CD4-positive, alpha-beta T cell treated with Interleukin-10 for 1 hour (primary cell): ENCODE measurements at places on chromosomes 7 and 10.

- no peak for DNase-seq
Observed at GRCh38 chr10:52455098-52455497, 141.0 kb downstream of the DKK1 start.

DNA sequence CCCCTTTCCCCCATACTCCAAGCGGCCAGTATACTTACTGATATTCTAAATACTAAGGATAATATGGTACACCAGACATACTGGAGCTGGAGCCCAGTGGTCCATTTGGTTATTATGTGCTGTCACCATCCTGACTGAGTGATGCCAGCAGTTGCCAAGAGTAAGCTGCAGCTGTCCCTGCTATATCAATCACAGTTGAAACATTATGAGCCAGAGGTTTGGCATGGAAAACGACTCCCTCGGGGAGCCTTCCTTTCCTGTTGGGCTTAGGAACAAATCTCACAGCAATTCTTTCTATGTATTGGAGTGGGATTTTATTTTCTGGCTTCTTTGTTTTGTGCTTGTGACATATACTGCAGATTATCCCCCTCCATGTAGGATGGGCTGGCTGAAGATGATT is 32.6 kb downstream of the STRIP2 start:
- DNase-seq, result no peak

DNA sequence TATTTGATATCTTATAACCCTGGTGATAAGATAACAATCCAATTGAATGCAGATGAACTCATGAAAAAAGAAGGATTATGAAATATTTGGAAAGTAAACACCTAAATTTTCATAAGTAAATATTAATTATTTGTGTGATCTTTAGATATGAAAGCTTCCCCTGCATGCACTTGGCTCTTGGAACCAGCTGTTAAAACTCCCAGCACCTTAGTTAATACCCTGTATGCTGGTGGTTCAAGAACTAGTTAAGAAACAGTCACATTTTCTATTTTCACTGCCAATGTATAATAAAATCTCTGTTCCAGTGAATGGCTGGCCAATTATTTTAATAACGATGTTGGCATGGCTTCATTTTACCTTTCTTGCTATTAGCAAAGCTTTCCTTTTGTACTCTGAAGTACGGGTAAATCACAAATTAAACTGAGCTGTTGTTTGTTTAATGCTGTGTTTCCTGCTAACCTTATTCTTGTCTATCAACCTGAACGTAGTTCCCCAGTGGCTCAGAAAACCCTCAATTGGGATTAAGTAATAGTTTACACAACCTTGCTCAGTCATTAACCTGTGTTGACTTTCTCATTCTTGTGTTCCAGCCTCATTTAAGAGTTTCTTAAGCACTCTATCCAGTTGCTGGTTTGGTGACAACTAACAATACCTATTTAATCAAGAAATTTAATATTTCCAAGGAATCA is 38.9 kb downstream of the MET start:
- DNase-seq, result no peak

DNA sequence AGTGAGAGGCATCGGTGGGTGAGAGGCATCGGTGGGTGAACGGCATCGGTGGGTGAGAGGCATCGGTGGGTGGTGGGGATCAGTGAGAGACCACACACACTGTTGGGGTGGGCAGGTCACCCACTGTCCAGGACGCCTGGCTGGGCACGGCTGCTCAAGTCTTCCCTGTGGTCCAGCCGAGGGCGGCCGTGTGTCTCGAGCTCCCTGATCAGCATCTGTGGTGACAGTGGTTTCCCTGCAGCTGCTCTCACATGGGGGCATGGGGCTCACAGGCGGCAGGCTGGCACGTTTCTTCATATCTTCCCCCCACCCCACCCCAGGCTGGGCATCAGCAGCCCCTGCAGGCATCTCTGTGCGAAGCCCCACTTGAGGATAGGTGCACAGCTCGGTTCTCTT is 78.2 kb downstream of the NKX6-2 start:
- DNase-seq, result no peak

- DNase-seq, result no peak
Observed at GRCh38 chr10:75530299-75530698, 98.9 kb downstream of the LRMDA start.

GRCh38 chr7:66776800-66777442 is 36.4 kb downstream of the RABGEF1 start:
- DNase-seq, result no peak

GRCh38 chr10:34727595-34728033 is 87.5 kb downstream of the PARD3 start:
- no peak for DNase-seq

- no peak for DNase-seq
Observed at GRCh38 chr10:58651040-58651439, 138.4 kb downstream of the BICC1 start.

- DNase-seq, result no peak
Observed at GRCh38 chr10:26700884-26701630, 3.6 kb downstream of the PDSS1 start.

GRCh38 chr7:120898715-120899499 is 41.0 kb upstream of the TSPAN12 start:
- DNase-seq, result no peak

- no peak for DNase-seq
Observed at GRCh38 chr7:150891740-150892139, 39.4 kb downstream of the AOC1 start.

DNA sequence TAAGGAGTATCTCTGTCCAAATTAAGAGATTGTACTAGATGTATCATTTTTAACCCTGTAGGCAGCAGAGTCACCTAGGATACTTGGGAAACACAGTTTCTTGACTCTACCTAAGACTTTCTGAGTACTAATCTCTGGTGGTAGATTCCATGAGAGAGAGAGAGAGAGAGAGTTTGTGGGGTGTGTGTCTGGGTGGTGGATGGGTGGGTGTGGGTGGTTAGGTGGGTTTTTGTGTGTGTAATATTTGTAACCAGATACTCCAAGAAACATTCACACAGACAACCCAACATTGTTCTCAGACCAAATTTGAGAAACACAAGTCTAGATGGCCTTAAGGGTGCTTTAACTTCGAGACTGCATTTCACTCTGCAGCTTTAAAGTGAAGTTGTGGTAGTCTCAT is 215.2 kb downstream of the PRKG1 start:
- DNase-seq, result no peak

DNA sequence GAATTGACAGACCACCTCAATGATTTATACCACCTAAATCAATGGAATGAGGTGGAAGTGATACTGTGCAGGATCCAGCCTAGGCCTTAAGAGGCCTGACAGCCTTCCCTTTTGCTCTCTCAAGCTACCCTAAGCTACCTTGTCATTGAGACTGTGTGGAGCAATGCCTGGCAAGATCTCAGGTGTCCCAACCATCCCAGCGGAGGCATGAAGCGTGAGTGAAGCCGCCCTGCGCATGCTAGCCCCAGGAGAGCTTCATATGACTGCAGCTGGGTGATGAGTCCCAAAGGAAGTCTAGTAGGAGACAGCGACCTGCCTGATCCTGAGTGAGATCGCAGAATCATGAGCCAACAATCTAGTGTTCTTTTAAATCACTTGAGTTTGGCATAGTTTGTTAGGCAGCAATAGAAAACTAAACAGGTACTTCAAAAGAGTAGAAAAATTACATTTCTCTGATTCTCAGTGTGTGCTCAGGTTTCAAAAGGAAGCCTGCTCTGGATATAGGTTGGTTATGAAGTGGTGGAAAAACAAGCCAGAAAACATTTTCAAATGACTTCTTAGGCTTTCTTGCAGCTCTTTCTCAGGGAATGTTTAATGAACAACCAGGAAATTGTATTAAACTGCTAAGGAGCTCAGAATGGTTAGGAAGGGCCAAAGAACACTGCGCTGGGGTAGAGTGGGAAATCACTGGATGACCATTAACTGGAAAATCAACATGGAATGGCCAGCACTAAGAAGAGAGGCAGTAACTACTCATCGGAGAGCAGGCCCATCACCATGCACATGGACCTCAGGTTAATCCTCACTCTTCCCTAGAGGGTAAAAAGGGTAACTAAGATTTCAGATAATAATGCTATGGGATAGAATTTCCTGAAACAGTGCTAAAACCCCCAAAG is 535.2 kb downstream of the PHTF2 start:
- DNase-seq, result no peak

DNA sequence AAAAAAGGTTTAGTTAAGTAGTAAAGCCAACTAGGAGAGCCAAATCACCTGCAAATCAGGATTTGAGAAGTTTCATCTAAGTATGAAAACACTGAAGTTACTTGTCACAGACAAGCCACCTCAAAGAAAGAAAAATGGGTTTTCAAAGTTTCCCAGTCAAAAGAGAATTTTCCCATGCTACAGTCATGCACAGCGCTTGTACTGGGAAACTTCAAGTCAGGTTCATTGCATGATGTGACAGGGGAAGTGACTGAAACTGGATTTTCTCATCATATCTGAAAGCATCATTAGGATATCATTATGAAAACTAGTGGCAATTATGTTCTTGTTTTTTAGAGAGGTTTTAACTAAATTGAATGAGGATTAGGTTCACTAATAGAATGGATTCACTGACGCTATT is 167.0 kb downstream of the SGMS1 start:
- no peak for DNase-seq

DNA sequence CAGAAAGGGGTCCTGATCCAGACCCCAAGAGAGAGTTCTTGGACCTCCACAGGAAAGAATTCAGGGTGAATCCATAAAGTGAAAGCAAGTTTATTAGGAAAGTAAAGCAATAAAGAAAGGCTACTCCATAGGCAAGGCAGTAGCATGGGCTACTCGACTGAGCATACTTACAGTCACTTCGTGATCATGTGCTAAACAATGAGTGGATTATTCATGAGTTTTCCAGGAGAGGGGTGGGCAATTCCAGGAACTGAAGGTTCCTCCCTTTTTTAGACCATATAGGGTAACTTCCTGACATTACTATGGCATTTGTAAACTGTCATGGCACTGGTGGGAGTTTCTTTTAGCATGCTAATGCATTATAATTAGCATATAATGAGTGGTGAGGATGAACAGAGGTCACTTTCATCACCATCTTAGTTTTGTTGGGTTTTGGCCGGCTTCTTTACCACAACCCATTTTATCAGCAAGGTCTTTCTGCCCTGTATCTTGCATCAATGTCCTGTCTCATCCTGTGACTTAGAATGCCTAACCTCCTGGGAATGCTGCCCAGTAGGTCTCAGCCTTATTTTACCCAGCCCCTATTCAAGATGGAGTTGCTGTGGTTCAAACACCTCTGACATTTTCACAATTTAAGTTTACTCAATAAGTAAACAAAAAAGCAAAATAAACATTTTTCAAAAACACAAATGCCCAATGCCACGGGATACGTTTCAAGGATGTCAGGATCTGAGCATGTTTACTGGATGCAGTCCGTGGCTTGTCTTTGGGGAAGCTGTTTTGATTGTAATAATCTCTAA is 37.0 kb downstream of the ALOX5 start:
- no peak for DNase-seq

GRCh38 chr10:52488606-52489485 is 174.8 kb downstream of the DKK1 start:
- DNase-seq, result no peak

GRCh38 chr10:90313576-90314325 is 544.1 kb downstream of the HTR7 start:
- no peak for DNase-seq

DNA sequence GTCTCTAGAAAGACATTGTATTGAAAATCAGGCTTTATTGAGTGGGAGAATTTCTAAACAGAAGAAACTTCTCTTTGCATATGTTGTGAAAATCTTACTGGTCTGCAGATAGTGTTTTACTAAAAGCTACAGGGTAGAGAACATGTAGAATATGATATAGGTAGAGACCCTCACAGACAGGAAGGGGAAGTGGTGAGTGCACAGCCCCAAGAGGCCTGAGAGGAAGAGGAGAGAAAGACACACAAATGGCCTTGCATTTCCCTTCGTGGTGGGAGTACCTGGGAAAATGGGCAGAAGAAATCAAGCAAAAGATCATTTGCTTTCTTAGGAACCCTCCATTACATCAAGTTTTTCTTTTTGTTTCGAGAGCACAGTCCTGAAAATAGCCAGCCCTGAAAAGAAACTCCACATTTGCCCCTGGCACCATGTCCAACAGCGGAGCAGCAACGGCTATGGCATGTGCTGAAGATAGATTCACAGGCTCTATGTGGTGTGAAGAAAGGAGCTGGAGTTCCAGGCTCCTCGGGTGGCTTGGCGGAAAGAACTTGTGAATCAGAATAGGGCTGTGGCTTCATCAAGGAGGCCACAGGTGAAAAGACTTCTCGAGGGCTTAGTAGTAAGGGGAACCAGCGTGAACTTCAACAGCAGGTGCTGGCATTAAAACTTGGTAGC is 143.5 kb downstream of the CALCR start:
- no peak for DNase-seq

DNA sequence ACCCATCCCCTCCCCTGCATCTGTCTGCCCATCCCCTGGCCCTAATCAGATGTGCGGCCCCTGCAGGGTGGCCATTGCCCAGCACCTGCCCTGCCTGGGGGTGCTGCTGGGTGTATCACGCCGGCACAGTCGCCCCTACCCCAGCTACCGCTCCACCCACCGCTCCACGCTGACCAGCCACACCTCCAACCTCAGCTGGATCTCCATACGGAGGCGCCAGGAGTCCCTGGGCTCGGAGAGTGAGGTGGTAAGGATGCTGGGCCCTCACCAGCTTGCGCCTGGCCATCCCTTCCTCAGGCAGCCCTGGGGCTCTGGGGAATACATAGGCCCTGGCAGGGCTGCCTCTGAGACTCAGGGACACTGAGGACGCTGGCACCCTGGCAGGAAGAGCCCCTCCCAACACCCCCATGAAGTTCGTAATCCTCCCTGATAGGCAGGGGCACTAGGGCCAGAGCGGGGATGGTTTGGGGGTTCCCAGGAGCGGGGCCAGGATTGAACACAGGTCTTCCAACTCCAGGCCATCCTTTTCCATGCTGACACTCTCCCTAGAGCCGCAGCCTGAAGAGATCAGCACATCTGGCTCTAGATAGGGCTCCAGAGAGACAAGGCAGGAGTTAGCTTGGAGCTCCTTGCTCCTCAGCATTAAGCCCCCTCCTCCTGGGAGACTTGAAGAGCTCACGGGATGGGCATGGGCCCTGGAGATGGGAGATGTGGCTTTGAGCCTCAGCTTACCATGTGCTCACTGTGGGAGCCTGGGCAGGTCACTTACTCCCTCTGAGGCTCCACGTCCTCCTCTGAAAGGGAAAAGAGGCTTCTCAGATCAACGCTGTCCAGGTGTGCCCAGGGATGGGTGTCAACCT is 5.9 kb upstream of the LDB3 start:
- no peak for DNase-seq

- no peak for DNase-seq
Observed at GRCh38 chr7:1463676-1464223, 4.5 kb upstream of the MICALL2 start.

DNA sequence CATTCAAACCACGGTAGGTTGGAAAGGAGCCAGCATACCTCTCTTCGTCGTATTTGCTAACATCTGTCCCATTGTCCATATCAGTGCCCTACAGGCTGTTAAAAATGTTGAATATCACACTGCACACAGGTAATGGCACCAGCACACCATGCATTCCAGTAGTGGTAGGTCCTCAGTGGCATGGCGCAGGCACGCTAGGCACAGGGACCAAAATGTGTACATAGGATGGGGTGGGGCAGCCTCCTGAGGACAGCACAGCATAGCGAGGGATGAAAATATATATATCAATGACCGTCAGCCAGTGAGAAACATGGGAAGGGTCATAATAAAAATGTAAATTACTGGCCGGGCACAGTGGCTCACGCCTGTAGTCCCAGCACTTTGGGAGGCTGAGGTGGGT is 99.9 kb upstream of the CTBP2 start:
- no peak for DNase-seq
